ENCODE measurements at places on chromosomes 1 and 21.

DNA sequence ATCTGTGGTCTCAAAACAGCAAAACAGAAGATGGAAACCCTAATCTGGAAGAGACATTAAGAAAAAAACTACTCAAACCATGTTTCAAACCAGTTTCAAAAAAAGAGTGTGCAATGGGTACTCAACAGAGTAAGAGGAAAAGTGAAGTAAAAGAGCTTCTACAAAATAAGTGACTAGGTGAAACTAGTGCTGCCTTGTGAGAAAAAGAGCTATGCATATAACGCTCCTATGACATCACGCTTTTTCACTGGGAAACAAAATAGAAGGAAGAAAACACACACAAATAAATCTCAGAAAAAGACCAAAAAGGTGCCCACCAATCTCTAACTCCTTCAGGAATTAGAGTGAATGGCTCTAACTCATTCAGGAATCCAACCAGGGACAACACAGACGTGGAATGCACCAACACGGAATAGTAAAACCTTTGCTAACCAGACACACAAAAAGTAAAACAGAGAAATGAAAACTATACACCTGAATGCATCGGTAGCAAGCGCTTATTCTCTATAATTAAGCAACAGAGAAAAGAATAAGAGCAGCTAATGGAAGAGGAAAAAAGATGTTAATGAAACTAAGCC, 1.3 kb downstream of the FOXJ3 start:
- DNase-seq, result peak; percentile 17

DNA sequence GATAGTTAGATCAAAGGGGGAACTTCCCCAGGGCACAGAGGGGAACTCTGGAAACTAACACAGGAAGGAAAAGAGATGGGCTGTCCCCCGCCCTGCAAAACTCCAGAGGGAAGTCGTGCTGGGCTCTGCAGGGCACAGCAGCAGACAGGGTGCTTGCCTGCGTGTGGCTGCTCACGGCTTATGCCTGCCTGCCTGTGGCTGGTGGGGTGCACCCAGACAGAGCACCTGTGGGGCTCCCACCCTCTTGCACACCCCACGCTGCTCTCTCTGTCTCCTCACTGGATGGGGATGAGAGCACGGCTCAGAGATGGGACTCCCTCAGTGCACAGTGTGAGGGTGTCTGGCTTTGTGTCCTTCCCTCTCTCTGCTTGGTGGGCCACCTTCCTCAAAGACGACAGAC, 13.5 kb upstream of the ETV3L start:
- no peak for DNase-seq

DNA sequence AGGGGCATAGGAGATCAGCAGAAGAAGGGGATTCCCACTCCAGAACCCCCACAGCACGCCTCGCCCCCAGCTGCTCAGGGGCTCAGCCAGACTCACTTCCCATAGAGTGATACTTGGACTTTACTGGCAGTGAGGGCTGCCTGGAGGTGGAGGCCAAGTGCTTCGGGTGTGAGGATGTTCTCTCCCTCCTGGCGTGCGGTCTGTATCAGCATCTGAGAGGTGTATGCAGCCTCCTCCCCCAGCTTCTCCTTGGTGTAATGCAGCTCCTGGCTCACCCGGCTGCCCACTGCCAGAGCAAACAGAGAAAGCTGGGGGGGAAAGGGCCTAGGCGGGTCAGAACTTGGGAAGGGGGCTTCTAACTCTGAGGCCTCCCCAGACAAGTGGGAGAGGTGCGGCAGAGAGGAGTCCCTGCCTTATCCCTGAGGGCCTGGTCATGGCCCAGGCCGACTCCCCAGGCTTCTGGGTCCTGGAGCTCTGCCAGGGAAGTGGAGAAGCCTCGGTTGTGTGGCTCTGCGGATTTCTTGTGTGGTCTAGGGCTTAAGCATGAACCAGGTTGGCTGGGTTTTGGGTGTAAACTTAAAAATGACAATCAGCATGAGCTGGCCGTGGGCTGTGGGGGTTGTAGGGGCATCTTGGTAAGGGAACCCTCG, 10.9 kb downstream of the PTCH2 start:
- no peak for DNase-seq

- DNase-seq, result no peak
These were observed 238.0 kb upstream of the FGGY start for GRCh38 chr1:59058665-59059439.

GRCh38 chr1:175498002-175498401, 245.4 kb downstream of the TNR start:
- DNase-seq, result peak; percentile 40

GRCh38 chr1:167654975-167655575, 25.0 kb downstream of the RCSD1 start:
- no peak for DNase-seq

- peak; percentile 24 for DNase-seq
These were observed 39.7 kb downstream of the ADARB1 start for GRCh38 chr21:45114072-45114471.

DNA sequence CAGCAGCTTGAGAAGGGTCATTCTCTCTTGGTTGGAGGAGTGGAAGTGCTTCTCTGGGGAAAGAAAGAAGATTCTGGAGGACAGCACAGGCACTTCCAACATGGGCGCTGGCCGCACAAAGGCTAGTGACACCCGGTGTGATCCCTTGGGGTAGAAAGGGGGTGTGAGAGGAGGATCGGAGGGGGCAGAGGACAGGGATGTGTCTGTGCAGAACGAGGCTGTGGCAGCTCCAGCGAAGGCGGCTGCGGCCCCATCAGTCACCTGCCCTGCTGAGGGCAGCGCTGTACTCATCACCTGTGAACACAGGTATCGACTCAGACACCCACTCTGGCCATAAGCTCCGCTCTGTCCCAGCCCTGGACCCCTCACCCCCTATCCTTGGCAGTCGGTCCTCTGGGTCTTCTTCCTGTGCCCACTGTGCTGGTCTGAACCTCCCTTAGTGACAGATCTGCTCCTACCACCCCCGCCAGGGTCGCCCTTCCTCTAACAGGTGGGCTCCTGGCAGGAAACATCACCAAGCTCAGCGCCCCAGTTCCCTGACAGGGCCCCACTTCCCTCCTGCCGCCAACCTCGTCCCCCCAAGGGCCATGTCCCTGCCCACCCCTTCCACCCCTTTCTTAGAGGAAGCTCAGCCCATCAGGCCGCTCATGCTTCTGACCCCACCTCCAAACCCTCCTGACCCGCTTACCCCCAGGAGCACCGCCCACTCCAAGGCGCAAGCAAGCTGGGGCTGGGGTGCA, 20.1 kb downstream of the TP73 start:
- DNase-seq, result no peak

DNA sequence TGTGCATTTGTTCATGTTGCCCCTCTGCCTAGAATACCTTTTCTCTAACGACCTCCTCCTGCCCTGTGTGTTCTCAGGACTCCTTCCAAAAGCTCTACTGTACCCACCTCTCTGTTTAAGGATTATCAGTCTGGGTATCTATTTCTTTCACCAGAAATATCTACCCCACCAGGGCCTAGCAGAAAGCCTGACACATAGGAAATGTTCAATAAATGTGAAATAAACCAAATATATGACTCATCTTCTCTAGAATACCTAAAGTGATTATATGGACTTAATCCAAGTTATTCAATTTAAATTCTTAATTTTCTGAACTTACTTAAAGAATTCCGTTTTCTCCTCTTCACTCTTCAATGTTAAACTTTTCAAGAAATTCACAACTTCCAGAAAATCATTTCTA, 27.1 kb downstream of the SCYL3 start:
- no peak for DNase-seq

DNA sequence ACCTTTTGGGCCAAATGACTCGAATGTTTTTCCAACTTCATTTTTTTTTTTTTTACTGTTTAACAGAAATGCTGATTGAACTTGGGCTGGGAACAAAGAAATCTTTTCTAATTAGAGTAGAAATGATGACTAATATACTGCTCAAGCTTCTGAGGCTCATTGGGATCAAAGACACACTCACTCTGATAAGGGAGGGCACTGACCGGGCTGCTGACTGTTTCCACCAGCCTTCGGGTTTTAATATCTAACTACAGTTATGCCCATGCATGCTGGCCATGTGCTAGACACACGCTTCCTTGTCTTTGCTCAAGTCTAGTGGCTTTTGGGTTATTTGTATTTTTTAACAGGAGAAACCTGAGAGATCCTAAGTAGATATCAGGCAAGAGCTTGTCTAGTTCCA, 16.8 kb downstream of the ZBTB18 start:
- no peak for DNase-seq

GRCh38 chr1:39671433-39671792, 494 bp downstream of the NT5C1A start:
- no peak for DNase-seq

DNA sequence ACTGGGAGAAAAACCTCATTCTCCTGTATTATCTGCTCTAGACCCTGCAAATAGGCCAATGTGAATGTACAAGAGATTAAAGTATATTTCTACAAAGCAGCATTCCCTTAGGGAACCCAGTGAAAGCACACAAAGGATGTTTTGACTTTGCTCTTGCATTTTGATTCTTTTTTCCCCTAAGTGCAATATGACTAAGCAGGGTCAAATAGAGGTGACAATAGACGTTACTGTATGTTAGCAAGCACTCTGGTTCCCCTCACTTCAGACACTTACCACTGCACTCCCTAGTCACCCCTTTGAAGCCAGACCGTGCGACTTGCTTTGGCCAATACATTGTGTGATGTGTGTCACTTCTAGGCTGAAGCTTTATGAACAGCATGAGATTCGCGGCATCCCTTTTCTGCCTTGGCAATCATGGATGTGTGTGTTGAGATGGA, 209.7 kb downstream of the RHOU start:
- peak; percentile 48 for DNase-seq

- peak; percentile 72 for DNase-seq
These were observed 15.7 kb downstream of the ABCG1 start for GRCh38 chr21:42234464-42235241.

GRCh38 chr1:22447621-22448111, 4.0 kb upstream of the ZBTB40 start:
- DNase-seq, result no peak

- no peak for DNase-seq
These were observed 6.3 kb upstream of the ERVH48-1 start for GRCh38 chr21:42931560-42932235.

DNA sequence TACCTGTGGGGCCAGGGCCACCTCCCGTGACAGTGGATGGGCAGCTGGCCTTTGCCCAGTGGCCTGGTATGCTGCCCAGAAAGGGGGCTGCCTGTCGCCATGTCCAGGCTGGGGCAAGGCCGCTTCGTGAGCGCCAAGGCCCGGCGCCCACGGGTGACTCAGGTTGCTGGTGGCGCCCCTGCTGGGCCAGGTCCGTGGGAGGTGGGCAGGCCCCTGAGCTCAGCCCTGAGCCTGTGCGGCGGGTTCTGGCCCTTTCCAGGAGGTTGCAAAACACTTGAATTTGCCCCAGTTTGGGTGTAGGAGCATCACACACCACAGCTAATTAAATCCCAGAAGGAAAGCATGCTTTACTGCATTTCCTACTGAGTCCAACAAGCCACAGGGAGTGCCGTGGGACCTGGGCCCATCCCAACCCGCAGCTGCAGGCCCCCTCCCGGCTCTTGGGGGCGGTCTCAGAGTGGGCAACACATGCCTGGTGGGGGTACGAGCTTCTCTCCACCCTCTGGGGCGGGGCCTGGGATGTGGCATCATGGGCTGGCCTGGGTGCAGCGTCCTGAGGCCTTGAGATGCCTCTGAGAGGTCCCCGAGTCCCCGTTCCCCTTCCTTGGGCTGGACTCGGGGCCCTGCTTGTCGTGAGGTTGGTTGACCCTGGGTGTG, 159.8 kb downstream of the PEX14 start:
- peak; percentile 46 for DNase-seq

Measured in NB4 (cell line).